ENCODE measurements at places on chromosomes 6 and 20.

DNA sequence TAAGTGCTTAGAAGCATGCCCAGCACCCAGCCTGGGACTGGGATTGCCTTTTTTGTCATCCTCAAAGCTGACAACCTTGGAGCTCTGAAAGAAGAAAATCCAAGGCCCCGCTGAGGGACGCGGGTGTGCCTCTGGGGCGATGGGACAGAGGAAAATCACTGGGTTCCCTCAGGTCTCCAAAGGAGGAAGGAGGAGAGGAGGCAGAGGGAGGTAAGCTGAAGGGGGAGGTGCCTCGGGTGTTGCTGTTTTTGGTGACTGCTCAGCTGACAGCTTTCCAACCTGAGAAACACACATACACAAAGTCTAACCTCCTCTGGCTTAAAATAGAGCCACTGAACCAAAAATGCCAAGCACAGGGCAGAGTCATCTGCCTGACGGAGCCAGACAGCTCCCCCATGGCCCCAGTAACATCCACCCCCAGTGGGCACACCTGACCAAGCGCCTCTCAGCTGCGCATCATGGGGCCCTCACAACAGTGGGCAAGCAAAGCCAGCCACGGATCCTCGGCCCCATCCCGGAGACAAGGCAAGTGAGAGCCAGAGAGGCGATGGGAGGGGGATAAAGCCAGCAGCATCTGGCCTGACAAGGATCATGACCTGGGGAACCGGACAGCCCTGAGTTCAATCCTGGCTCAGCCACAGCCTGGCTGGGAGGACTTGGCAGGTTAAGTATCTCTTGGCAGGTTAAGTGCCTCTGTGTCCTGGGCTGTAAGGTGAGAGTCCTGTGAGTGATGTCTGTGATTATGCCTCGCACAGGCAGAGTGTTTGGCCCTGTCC, 3.2 kb upstream of the KCNK15 start:
- no peak for DNase-seq

DNA sequence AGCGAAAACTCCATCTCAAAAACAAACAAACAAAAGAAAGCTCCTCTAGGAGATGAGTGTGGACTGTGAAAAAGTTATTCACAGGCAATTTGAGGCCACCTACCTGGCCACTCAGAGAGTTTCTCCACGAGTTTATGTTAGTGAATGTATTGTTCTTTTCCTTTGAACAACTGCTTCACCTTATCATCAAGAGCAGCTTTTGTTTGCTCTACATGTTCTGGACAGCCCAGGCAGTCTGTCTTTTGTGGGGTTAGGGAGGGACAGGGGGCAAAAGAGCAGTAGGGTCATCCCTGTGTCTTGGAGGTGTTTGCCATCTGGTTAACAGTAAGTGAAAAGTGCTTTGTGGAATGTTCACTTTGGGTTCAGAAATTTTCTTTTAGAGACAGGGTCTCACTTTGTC, 8.0 kb downstream of the CASS4 start:
- no peak for DNase-seq

DNA sequence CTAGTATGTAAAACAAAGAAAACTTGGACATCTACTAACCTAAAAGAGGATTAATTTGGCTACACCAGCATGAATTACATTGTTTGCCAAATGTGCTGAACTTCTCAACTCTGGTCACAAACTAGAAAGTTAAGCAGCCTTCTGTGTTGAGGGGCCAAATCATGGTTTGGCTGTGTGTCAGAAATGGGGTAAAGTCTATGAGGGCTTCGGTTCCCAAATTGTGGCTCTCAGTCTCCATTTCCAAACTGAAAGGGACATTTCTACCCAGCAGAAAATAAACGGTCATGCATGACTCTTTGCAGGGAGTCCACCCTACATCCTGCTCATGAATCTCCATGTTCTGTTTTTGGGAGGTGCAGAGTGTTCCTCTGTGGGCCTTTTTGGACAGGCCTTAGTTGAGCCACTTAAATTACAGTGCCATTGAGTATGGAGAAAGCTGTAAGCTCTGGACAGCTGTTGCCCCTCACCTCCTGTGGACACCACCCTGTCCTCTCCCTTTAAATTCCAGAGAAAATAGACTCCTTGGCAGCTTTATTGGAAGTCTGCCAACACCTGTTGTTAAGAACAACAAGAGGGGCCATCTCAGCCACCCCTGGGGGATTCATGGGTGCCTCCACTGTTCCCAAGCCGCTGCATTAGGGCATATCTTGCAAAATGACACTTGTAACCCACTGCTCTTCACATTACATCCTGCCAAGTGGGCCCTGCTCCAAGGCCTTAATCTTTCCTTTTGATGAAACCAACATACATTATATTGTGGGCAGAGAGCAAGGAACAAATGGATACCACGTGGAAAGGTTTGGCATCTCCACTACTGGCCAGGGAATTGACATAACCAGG, 27.5 kb upstream of the SNRPC start:
- DNase-seq, result no peak

GRCh38 chr6:43801495-43802181, 31.6 kb downstream of the VEGFA start:
- no peak for DNase-seq

GRCh38 chr6:19530188-19530587, 307.0 kb upstream of the ID4 start:
- no peak for DNase-seq

GRCh38 chr6:79570129-79571029, 33.1 kb upstream of the LCA5 start:
- no peak for DNase-seq

DNA sequence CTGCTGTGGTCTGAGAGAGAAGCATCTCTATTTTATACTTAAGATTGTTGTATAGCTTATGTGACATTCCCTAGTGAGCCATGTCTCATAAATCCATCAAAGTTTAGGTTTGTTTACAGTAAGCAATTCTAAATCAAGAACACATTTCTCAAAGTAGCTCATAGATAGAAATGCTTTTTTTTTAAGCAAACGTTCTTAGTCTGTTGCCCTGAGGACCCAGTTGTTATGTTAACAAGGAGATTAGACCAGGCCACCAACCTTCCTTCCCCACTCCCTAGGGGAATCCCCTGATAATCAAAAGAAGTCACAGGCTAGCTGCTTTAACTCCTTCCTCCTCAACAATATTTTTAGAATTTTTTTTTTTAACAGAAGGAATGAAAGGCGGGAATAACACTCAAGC, 169.0 kb downstream of the FUT9 start:
- DNase-seq, result no peak

GRCh38 chr20:49052334-49052733, 6.2 kb downstream of the CSE1L start:
- no peak for DNase-seq

DNA sequence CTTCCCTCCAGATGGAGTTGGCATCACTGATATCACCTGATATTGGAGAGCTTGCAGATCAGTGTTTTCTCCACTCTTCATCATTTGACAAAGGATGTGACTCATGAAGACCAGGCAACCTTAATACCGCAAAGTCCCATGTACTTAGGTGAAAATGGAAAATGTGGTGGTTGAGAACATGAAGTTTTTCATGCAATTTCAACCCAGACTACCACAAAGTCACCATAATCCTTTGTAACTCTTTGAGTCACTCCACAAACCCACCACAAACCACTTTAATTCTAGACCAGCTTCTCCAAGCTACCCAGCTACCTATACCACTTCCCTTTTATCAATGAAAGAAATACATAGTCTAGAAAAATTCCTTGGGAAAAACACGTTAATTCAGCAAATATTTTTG, 7.1 kb downstream of the NHLRC1 start:
- DNase-seq, result no peak

- no peak for DNase-seq
These were observed 1.1 kb downstream of the RNF144B start for GRCh38 chr6:18388271-18388670.

GRCh38 chr6:5763407-5763806, 243.3 kb downstream of the NRN1 start:
- no peak for DNase-seq

- peak; percentile 65 for DNase-seq
These were observed 28.8 kb upstream of the CCND3 start for GRCh38 chr6:41970436-41970846.

DNA sequence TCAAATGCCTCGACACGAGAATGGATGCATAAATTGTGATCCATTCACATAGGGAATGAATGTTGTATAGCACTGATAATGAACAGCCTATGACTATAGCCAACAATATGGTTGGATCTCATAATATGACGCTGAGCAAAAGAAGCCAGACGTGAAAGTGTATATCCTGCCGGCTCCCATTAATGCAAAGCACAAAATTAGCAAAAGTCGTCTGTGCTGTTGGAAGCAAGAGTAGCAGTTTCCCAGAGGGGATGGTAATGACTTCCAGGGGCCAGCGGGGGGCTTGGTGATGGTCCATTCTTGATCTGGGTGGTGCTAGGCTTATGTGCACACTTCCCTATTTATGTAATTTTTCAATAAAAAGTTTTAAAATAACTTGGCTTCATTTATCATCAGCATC, 1.0 kb upstream of the TAGAP start:
- no peak for DNase-seq
